ENCODE measurements at places on chromosomes 11 and 22. TPM values are rescaled to one million over a fixed set of nuclear protein-coding genes. Genes with fewer than 3 reads are reported as not detected.
A peak's percentile ranks its signal among the peaks of the same experiment; 100 is the strongest.

- no peak for ATAC-seq
Measured at GRCh38 chr11:65479184-65480145, 19.4 kb upstream of the MALAT1 start.

DNA sequence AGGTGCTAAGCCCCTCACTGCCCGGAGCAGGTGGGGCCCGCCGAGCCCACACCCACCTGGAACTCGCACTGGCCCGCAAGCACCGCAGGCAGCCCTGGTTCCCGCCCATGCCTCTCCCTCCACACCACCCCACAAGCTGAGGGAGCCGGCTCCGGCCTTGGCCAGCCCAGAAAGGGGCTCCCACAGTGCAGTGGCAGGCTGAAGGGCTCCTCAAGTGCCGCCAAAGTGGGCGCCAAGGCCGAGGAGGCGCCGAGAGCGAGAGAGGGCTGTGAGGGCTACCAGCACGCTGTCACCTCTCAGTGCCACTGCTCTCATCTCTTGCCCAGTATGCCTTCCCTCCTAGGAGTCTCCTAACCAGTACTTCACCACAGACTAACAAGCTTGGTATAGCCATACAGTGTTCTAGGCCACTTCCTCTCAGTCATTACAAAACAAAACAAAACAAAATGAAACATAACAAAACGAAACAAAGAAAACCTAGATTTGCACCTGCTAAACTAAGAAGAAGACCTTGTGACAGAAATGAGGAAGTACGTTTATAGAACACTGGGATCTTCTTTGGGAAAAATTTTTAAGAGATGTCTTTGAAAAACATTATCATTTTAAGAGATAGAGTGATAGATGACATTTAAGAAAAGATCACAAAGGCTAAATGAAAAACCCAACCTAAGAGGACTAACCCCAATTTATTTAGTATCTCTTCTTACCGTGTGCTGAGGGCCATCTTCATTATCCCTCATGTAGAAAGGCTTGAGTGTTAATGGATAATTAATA is 47.7 kb upstream of the GAB2 start:
- ATAC-seq = peak; percentile 100

DNA sequence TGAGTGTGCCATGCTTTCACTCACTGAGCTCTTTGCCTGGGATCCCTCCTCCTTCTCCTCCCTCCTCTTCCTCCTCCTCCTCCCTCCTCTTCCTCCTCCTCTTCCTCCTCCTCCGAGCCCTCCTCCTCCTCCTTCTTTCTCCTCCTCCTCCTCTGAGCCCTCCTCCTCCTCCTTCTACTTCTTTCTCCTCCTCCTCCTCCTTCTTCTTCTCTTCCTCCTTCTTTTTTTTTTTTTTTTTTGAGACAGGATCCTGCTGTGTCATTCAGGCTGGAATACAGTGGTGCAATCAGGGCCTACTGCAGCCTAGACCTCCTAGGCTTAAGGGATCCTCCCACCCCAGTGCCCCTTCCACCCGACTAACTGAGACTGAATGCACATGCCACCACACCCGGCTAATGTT is 62.3 kb downstream of the DEUP1 start:
- ATAC-seq = no peak

DNA sequence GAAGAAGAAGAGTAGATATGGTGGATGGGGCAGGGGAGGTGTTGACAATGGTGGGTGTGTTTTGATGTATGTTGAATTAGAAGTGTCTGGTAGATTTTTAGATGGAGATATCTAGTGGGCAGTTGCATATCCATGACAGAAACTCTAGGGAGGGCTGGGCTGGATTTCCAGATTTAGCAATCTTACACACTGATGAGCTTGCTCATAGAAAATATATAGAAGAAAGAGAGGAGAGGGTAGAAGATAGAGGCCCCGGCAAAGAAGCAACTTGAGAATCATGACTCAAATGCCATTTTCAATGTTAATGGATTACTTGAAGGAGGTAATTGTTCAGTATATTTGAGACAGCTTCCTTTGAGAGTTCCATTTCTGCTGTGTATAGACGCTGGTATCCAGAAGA is 8.2 kb downstream of the REXO2 start:
- no peak for ATAC-seq

- ATAC-seq = no peak
Measured at GRCh38 chr22:38846412-38846811, 2.6 kb upstream of the NPTXR start.

- ATAC-seq = no peak
Measured at GRCh38 chr11:108338750-108339149, 115.9 kb downstream of the ATM start.

- ATAC-seq = peak; percentile 51
Measured at GRCh38 chr22:45268167-45268957, 16.4 kb upstream of the UPK3A start.

DNA sequence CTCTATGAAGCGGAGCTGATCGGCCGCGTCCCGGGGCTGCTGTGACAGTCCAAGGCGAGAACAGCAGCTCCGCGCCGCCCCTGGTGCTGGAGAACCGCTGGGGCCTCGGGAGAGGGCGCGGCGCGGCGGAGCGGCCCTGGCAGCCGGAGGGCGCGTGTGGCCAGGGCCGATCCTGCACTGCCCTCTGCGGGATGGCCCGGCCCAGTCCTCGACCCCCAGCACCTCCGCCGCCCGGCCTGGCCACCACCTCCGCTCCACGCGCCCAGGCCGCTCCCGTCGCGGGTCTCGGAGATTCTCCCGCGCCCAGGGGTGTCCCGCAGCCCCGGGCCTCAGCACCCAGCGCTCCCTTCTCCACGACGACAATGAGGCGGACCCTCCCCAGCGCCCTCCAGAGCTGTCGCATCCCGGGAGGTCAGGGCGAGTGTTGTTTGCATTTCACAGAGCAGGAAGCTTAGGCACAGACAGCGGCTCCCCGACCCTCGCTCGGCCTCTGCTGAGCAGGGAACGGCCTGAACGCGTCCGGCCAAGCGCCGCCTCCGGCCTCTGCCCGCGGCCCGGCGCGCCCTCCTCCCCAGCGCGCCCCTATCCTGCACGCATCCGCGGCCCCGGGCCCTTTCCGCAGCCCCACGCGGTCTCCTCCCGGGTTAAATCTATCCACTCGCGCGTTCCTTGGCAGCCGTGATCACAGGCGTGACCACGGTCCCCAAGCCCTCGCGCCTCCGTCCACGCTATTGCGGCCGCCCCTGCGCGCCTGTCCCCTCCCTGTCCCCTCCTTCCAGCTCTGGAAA is 109.7 kb downstream of the WNT7B start:
- no peak for ATAC-seq

DNA sequence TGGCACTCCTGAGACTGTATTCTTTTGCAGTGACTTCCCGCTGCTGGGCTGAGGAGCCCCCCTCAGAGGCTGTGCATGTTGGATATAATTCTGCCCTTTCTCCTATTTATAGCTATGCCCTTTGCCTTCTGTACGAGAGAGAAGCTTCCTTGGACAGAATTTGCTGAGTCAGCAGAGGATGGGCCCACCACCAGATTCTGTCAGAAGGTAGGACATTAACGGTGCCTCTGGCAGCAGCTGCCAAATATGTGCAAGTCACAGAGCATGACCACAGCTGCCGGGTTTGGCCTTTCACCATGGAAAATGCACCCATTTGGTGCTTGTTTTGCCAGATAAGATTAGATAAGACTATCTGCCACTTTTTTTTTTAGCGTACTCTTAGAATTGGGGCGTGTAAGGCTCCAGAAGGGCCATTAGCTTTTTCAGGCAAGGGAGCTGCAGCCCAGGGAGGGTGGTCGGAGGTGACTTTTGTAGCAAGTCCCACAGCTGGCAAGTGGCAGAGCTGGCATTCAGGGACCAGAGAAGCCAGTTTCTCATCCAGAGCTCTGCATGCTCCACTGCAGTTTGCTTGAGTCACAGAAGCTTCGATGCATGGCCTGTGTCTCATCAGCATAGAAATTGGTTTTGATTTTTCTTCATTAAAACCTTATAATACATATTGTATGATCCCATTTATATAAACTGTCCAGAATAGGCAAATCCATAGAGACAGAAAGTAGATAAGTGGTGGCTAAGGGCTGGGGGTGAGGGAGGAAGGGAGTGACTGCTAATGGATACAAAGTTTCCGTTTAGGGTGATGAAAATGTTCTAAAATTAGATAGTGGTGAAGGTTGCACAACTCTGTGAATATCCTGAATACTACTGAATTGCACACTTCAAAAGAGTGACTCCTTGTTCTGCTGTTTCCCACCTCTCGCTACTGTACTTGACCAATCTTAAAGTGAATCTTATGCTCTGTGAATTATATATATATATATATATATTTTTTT is 15.8 kb downstream of the UPB1 start:
- peak; percentile 28 for ATAC-seq

DNA sequence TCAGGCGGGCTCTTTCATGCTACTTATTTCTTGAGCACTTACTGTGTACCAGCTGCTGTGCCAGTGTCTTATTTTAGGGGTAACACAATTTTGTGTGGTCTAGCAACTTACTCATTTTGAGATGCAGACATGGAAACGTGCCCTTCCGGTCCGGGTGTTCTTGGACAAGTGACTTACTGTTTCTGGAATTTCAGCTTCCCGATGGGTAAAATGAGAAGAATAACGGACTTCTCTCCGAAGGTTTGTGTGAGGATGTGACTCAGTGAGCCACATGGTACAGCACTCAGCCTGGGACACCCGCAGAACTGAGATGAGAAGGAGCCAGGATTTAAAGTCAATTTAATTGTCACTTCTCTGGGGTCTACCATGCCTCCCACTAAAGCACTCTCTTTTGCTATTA is 114.5 kb upstream of the SYT13 start:
- ATAC-seq = no peak

DNA sequence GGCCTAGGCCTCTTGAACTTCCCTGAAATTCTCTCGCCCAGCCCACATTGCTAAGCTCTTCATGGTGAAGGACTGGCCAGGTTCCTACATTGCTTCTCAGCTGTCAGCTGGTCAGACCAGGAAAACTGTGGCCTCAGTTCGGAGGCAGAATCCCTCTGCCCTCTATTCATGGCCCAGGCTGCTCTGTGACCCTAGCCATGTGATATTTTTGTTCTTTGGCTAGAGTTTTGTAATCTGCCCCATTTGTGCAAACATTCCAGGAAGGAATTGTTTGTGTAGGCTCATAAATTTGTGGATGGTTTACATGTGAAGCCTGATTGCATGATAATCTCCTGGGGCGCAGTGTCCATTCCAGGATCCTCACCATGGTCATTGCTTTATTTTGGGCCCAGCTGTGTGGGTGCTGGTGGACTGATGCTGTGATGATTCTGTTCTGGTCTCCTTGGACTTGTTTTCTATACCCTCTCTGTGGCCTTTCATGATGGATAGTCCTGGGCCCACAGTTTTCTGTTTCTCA is 149.1 kb upstream of the E2F8 start:
- no peak for ATAC-seq

The OR51E2 gene
- not detected for total RNA-seq

The TIRAP gene
- 11.1 TPM for total RNA-seq

The SCGB1C1 gene
- not detected for total RNA-seq

The CWF19L2 gene
- 14.3 TPM for total RNA-seq

All from activated T-helper 17 cell treated with anti-CD3 and anti-CD28 coated beads, Interleukin-2, amount 50 U/mL, for 72 hours (primary cell).